Left cardiac atrium (tissue), 4 donors: ENCODE measurements at places on chromosomes 12 and 14. TPM values are rescaled to one million over a fixed set of nuclear protein-coding genes. Genes with fewer than 3 reads are reported as not detected.

ANGEL1 gene
- 21.6 TPM for total RNA-seq

SPIC gene
- not detected for total RNA-seq

SYNDIG1L gene
- not detected for total RNA-seq

- DNase-seq, result no peak
Measured at GRCh38 chr14:87999277-87999676, 5.7 kb upstream of the GPR65 start.

DNA sequence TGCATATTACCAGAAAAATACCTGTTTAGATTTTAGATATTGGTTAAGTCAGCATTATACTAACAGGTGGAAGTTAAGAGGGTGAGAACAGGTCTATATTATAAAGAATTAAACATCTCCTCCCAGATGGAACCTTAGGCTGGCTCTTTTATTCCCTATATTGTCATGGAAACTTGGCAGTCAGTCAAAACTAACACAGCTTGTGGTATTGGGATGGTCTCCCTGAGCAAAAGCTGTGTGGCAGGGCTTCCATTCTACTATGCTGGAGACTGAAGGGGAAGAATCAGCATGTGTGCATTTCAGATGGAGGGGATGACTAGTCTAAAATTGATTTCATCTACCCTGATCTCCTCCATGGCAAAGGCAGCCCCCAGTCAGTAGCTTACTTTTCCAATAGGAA, 66.7 kb downstream of the SMOC1 start:
- no peak for DNase-seq

GRCh38 chr12:104576187-104576778, 119.5 kb downstream of the CHST11 start:
- DNase-seq, result no peak

DNA sequence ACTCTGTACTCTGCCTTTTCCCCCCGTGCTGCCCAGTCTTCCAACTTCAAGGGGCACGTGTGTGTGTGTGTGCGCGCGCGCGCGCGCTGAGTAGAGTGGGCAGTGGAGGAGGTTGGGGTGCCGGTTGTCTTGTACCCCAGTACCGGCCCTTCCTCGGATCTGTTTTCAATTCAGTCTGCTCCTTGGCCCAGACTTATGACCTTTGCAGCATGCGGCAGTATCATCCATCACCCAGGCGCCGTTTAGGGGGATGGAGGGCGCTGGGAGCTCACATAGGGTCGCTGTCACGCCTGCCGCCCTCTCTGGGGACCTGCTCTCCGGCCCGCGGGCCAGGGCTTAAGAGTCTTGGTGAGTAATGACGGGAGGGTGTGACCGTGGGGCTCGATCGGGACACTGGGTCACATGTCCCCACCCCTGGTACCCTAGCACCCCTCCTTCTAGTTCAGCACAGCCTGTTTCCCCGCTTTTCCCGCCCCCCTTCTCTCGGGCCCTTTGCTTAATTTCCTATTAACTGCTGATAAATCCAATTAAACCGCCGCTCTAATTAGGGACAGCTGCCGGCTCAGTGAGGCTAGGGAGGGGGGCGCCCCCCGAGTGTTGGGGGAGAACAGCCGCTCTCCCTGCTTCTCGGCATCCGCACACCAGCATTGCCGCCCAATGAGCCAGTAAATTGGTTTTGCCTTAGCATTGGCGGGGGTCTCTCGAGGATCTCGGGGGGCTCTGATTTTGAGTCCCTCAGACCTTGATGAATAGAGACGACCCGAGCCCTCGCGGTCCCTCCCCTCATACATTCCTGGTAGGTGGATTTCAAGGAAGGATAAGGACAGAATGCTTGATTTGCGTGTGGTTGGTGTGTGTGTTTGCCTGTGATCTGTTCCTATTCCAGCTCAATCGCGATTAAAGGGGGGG, 9.3 kb downstream of the STAC3 start:
- no peak for DNase-seq
